ENCODE measurements at places on chromosomes 11 and 22.

DNA sequence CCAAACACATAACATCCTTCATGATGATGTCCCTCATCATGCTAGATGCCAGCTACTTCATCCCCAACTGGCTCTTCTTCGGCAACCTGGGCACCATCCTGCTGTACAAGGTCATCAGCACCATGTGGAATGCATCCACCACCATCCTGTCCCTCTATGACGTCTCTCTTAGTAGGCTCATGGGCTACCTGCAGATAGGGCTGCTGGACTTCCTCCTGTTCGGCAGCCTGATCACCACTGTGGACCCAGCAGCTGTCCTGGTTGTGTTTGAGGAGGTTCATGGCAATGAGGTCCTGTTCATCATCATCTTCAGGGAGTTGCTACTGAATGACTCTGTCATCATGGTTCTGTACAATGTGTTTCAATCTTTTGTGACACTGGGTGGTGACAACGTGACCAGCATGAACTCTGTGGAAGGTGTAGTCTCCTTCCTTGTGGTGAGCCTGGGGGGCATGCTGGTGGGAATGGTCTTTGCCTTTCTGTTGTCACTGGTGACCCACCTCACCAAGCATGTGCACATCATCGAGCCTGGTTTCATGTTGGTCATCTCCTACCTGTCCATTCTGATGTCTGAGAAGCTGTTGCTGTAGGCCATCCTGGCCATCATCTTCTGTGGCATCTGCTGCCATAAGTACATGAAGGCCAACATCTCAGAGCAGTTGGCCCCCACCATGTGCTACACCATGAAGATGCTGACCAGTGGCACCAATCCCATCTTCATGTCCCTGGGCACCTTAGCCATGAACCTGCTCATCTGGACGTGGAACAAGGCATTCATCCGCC is 120.7 kb upstream of the SERPIND1 start:
- DNase-seq: no peak

GRCh38 chr11:78227921-78228320 is 39.2 kb downstream of the USP35 start:
- no peak for DNase-seq

- no peak for DNase-seq
These were observed 90.0 kb downstream of the TSPAN18 start for GRCh38 chr11:44816761-44817160.

DNA sequence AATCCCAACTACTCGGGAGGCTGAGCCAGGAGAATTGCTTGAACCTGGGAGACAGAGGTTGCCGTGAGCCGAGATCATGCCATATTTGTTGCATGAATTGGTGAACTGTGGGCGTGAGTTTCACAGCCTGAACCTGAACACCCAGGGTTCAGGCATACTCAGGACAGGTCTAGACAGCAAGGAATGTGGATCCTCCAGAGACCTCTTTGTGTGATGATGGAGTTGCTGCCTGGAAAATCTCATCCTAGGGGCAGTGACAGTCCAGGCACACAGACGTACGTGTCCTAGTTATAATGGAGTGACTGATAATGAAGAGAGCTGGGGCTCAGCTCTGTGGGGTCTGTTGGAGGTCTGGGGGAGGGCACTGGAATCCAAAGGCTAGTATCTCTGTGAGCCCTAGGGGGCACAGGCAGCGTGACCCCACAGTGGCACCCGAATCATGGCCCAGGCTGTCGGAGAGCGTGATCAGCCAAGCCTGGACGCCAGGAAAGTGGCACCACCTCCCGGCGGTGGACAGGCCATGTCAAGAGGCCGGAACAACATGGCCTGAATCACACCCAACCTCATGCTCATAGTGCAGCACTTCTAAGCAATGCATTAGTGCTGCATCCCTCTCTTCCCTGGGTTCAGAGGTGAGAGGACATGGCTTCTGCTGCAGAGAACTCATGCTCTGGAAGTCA is 31.7 kb downstream of the RIBC2 start:
- DNase-seq: no peak

DNA sequence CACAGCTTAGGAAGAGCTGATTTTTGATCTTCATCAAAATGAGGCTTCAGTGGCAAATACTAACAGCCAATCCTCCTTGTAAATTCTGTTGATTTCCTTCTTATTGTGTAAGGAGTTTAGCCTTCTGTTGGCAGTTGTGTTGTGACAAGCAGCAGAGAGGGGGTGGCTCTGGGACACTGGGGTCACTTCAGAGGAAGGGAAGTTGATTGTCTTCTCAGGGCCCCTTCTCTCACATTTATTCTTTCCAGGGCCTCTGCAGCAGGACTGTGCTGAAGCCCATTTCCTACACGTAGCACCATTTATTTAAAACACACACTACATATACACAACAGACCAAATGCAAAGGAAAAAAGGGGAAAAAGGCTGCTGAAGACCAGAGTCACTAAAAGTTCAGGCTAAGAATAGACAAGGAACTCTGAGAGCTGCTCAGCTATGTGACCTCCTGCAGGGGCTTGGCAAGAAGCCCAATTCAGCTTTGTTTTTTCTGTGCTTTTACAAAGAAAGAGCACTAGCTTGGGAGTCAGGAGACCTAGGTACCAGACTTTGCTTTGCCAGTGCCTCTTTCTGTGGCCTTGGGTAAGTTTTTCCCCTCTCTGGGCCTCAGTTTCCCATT is 28.3 kb upstream of the UPB1 start:
- no peak for DNase-seq

DNA sequence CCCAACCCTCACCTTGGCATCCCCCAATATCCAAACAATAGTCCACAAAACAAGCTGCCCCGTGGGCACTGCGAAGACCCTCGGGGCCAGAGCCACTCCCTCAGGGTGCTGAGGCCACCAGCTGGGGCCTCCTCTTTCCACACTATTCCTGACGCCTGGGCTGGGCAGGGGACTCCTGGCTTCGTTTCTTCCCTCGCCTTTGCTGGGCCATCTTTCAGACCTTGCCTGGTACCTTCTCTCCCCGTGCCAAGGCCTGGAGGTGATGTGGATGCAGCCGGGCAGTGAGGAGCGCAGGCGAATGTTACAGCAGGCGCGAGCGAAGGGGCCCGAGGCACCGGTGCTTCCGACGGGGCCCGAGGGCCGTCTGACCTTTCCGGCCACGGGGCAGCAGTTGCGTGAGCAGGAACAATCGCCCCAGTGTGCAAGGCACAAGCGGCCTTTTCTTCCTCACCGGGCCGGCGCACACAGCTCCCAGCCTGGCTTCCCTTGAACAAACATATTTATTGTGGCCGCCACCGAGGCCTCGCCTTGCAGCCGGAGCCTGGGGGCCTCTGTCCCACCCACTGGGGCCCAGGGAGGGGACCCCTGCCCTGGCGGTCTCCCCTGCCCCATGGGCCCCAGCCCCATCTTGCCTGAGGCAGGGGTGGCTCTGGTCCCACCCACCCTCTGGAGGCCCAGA is 32.6 kb upstream of the KCNQ1OT1 start:
- no peak for DNase-seq

GRCh38 chr11:68958211-68958610 is 22.6 kb downstream of the MRGPRD start:
- no peak for DNase-seq

- no peak for DNase-seq
These were observed 63.5 kb downstream of the MICAL3 start for GRCh38 chr22:17960695-17961445.

DNA sequence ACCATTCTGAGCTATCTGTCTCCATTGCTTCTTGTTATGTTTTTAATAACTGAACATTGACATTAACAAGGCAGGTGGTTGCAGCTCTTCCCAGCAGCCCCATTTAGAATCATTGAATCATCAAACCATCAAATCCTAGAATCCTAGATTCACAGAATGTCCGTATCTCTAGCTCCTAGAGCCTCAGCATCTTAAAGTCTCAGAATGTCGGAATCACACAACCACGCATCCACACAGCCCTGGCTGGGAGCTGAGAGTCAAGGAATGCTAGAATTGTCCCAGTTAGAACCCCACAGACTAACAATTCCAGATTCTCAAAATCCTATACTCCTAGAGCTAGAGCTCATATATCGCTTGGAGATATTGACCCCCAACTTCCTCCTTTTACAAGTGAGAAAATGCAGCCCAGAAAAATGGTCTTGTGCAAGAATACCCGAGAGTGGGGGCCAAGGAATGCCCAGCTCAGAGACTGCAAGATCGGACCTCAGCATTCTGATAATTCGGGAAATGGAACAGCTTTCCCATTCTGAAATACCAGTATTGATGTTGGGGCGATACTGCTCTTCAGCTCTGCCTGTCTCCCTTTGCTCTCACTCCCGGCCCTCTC is 38.8 kb downstream of the PDE2A start:
- DNase-seq: no peak

GRCh38 chr11:120032766-120033390 is 105.0 kb downstream of the TRIM29 start:
- DNase-seq: no peak

DNA sequence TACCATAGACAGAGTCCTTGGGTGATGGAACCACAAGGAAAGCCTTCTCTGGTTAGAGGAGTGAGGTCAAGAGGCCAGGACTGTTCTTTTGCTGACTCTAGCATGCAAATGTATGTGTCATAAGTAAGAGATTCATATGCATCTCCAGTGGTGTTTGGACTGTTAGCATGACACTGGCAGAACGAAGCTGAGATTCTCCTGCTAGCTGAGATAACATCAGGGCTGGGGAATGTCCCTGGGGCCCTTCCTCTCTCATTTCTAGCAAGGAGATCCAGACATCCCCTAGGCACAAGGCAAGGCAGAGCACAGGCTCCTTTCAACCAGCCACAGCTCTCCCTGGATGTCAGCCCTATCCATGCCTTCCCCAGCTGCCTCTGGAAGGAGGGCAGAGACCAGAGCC is 711.3 kb downstream of the OPCML start:
- DNase-seq: no peak

DNA sequence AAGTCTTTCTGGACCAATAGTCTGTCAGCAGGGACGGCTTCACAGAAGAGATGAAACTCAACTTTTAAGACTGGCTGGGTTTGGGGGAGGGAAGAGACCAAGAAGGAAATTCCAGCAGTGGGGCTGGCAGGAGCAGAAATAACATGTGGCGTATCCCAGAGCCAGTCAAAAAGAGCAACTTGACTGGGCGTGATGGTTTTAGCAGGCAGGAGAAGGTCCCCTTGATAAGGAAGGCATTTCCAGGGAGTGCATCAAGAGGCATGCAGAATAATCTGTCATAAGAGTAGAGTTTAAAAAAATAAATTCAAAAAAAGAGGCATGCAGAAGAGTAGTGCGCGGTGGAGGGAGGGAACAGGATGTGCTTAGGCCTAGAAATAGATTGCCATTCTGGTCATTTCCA is 52.5 kb downstream of the C22orf31 start:
- DNase-seq: no peak

DNA sequence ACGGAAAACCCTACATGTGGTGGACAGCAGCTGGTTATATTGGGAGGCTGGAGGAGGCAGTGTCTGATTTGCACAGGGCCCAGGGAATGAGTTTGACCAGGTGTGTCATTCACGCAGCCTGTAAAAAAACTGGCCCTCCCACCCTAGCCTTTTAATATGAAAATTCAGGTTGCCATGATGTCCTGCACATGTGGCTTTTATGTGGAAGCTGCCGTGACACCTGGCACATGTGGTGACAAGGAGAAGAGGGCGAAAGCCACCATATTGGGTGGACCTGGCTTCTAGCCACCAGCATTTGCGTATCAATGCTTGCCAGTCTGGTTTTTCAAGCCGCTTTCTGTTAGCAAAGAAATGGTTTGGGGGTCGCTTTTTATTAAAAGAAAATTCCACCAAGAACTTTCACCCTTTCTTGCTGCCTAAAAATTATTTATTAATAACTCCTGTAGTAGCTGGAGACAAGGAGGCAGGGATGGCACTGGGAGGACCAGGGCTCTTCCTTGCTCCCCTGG is 43.4 kb downstream of the ZNF280B start:
- DNase-seq: no peak

GRCh38 chr11:43694477-43694876 is 13.9 kb downstream of the HSD17B12 start:
- no peak for DNase-seq

DNA sequence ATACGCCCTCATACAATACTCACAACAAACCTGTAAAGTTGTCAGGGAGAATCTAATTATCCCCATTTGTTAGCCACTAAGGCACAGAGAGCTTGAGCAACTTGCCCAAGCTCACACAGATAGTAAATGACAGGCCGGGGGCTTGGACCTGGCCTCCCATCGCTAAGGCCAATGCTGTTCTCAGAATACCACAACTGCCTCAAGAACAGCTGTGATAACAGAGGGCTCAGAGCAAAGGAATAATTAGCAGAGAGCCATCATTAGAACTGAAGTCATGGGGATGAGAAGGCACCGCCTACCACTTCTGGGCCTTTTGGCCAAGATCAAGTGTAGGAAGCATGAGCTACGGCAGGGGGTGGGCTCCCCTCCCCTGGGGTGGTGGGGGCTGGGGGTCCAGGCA is 98.6 kb downstream of the FEZ1 start:
- DNase-seq: no peak

GRCh38 chr11:112498701-112499100 is 238.0 kb upstream of the PLET1 start:
- DNase-seq: no peak

DNA sequence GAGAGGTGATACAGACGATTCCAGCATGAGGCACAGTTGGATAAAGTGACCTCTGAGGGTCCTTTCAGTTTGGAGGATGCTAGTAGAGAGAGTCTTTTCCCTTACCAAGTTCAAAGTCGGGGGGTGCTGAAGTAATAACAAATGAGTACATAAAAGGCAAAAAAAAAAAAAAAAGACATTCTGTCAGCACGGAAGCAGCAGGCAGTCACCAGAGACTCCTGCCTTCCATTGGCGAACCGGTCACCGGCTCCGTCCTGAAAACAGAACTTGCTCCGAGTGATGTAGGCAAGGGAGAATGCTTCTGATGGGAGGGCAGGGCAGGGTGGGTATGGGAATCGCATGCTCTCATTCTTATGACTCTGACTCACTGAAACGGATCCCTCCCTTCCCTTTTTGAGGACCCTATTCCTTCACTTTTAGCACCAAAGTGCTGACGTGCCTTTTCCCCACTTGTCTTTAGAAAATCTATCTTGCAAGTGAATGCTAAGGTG is 65.9 kb downstream of the PRR5L start:
- peak; percentile 32 for DNase-seq

- DNase-seq: no peak
These were observed 215.3 kb downstream of the BARX2 start for GRCh38 chr11:129590753-129591475.

DNA sequence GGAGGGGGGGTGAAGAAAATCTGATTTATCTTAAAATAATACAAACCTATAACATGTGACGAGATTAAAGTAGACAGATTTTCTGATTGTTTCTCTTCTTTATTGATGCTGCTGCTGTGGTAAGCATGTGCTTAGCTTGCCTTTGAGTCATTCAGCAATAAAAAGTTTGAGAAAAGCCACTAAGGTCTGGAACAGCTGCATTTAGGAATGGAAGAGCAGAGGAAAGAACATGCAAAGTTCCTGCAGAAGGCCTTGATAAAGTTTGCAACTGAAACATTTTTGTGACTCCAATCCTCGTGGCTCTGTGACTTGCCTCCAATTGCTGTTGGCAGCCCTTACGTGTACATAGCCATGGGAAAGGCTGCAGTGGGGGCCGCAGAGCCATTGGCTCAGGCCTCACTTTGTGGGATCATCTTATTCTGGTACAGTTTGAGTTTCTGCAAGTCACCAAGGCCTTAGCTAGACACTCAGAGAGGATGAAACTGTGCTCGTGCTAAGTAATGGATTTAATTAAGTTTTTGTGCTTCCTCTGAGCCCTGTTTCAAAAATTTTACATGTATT is 370.2 kb downstream of the AASDHPPT start:
- no peak for DNase-seq
